Progenitor cell of endocrine pancreas (in vitro differentiated cells): ENCODE measurements at places on chromosomes 2 and 18. TPM values are rescaled to one million over a fixed set of nuclear protein-coding genes. Genes with fewer than 3 reads are reported as not detected.
A peak's percentile ranks its signal among the peaks of the same experiment; 100 is the strongest.

AOX1 gene
- total RNA-seq: 4.1 and 5.5 TPM in 2 replicates

INPP5D gene
- 5.3 and 9.0 TPM in 2 replicates for total RNA-seq

GRCh38 chr2:39227628-39228412, 15.9 kb downstream of the CDKL4 start:
- H3K27me3 ChIP-seq: no peaks in the 10 kb centered on the region
- H3K4me3 ChIP-seq: peak overlapping the region; percentile 45
- peak; percentile 59 for DNase-seq
- peaks cover 13% of the 10 kb centered on the region for H3K4me1 ChIP-seq

DNA sequence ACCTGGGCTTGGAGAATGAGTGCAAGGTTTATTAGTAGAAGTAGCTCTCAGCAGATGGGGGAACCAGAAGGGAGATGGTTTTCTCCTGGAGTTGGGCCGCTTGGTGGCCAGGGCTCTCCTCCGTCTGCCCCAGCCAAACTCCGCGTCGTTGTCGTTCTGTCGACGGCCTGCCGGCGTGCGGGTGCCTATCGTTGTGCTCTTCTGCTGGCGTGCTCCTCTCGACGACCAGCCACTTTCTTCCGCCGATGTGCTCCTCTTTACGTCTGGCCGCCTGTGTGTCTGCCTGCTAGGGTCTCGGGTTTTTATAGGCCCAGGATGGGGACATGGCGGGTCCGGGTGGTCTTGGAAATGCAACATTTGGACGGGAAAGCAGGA, 119.1 kb downstream of the BMPR2 start:
- H3K27me3 ChIP-seq: no peaks in the 10 kb centered on the region
- no peak overlapping the region for H3K4me3 ChIP-seq
- no peak overlapping the region for H3K27ac ChIP-seq

GRCh38 chr18:28365411-28365831, 188.5 kb upstream of the CDH2 start:
- H3K27ac ChIP-seq: no peak overlapping the region
- no peaks in the 10 kb centered on the region for H3K36me3 ChIP-seq
- no peaks in the 10 kb centered on the region for H3K4me1 ChIP-seq
- no peaks in the 10 kb centered on the region for H3K27me3 ChIP-seq
- no peak overlapping the region for H3K4me3 ChIP-seq
- DNase-seq: no peak
